ENCODE measurements at places on chromosomes 1 and 21.

- no peak for DNase-seq
Observed at GRCh38 chr1:205616563-205617293, 15.1 kb downstream of the ELK4 start.

GRCh38 chr1:33152685-33153432 is 29.0 kb downstream of the TRIM62 start:
- no peak for DNase-seq

DNA sequence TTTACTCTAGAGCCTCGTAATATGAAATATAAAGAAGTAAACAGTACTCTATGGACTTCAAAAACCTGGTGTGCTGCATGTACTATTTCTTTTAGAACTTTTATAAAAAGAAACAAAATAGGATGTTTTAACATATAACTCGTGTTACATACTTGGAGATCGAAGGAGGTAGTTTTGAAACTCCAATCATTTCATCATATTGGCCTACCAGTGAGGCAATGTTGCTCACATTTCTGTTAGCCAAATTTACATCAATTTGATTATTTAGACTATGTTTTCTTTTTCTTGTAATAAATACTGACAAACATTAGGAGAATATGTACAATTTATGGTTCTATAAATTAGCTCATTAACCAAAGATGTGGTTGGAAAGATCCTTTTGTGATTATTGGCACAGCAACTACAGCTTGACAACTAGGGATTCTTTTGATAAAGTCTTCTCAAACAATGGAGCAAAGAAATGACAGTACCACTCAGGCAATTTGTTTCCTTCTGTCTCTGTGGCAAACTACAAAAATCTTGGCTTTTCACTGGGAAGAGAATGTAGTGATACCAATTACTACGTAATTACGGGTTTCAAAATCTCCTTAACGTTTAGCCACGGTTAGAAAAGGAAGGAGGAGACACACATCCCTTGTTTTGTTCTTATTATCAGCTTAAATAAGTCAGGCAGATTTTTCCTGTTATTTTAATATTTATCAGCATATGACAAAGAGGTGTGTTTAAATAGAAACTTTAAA is 266.6 kb upstream of the SGIP1 start:
- no peak for DNase-seq

DNA sequence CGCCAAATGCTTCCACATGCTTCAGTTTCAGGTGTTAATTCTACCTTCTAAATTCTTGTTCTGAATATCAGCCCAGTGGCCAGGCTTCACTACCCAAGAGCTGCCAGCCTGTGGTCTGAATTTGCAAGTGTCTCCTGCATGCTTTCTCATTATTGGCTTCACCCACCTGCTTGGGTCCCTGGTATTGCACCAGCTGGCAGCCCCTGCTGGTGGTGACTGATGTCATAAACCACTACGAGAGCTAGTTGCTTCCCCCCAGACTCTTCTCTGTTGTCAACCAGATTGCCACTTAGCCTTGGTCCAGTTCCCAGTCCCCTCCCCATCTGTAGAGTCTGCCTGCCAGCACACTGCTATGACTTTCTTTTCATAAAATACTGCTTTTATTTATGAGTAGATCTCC is 197.7 kb upstream of the DUSP10 start:
- DNase-seq: no peak

DNA sequence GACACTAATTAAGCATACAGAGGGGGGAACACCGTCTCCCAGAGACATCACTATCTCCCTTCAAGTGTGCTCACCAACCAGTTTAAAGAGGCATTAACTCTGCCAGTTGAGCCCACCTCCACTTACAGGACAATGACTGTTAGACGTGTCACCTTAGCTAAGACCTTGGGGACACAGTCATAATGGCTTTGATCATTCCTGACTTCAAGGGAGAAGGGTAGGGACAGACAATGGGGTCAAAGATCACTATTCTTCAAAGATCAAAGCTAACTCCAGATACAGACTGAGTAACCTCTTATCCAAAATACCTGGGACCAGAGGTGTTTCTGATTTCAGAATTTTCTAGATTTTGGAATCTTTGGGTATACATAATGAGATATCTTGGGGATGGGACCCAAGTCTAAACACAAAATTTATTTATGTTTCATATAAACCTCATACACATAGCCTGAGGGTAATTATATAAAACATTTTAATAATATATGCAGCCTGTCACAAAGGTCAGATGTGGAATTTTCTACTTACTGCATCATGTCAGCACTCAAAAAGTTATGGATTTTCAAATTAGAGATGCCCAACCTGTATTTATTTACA is 246.1 kb downstream of the SLC45A1 start:
- DNase-seq: no peak

DNA sequence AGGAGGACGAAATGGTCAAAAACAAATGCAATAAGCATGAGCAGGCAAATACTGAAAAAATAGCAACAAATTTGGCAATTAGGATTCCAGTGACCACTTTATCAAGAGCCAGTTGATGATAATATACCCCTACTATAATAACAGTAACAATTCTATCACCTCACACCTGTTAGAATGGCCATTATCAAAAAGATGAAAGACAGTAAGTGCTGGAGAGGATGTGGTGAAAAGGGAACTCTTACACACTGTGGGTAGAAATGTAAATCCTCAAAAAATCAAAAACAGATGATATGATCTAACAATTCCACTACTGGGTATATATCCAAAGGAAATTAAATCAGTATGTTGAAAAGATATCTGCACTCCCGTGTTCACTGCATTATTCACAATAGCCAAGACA is 114.3 kb upstream of the GFI1 start:
- no peak for DNase-seq

DNA sequence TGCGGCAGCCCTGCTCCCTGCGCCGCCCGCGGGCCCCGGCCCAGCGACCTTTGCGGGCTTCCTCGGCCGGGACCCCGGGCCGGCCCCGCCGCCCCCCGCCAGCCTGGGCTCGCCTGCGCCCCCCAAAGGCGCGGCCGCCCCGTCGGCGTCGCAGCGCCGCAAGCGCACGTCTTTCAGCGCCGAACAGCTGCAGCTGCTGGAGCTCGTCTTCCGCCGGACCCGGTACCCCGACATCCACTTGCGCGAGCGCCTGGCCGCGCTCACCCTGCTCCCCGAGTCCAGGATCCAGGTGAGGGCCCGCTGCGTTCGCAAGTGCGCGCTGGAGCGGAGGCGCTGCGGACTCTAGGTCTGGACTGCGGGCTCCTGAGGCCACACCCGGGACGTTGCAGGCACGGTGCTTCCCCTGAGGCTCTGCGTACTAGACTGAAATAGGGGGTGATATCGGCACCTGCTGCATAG is 351 bp downstream of the MIXL1 start:
- DNase-seq: no peak

- DNase-seq: no peak
Observed at GRCh38 chr1:98929437-98929836, 75.2 kb downstream of the PLPPR5 start.

DNA sequence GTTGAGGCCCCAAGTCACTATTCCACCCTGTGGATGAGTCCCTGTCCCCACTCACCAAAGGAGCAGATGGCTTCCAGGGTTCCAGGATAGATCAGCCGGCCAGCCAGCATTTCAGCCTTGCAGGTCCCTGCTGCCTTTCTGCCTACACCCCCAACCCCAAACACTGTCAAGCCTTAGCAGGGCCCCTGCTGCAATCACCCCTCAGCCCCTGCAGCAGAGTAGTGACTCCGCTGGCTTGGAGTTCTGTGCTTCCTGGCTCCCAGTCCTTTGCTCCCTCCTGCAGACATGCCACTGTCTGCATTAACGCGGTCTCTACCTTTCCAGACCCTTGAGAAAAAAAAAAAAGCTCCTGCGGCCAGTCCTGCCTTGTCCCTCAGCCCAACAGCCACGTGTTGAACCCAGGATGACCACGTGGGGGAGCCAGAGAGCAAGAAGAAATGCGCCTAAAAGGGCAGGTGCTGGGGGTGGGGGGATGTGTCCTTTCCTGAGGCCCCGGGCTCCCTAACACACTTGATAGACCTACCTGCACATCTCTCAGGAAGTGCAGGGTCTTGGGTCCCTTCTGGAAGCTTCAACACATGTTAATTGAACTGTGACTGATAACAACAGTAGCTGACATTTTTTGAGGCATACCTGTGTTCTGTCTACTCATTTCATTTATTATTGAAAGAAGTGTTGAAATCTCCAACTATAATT is 37.4 kb downstream of the RASSF5 start:
- peak; percentile 74 for DNase-seq

DNA sequence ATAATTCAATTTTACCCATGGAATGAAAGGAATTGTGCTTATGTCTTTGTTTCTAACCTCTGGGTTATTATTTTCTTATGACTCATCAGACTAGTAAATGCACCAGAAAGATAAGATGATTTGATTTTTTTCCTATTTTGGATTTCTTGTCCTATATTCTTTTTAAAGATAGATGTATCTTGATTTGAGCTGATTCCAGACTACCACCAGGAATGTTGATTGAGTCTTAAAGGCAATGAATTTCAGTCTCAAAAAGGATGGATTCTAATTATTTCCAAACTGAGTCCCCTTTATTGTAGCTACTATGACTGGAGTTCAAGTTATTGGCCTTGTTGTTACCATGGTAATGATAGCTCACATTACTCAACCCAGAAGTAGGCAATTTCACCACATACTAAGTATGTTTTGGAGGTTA is 95.8 kb upstream of the RGS4 start:
- no peak for DNase-seq

DNA sequence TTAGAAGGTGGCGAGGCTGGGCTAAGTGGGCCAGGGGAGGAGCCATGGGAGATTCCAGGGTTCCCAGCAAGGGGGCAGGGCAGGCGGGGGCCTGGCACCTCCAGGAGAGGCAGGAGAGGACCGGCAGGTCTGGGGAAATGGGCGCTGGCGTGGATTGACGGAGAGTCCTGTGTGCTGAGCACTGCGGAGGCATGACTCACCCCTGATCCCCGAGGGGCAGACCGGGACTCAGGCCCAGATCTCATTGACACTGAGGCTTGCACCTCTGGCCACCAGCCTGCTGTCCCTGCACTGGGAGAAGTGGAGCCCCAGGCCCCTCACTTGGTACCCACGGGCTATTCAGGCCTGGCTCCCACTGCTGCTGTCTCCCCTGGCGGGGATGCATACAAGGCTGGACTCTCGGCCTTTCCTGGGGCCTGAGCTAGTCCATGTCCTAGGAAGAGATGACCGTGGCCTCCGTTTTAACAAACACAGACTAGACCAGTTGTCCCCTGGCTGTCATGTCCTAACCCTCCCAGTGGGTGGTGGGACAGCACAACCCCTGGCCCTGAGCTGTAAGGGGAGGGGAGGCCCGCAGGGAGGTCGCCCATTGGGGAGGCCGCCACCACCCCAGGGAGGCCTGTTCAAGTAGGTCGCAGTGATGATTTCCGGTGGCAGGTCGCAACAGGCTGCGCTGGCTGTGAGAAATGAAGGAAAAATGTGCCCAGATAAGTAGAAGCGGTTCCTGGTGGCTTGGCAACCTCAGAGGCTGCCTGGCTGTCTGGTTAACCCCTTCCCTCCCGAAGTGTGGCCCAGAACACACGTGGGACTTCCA is 39.7 kb downstream of the RIPK4 start:
- no peak for DNase-seq

GRCh38 chr21:28126521-28127174 is 866.0 kb downstream of the LTN1 start:
- DNase-seq: no peak

DNA sequence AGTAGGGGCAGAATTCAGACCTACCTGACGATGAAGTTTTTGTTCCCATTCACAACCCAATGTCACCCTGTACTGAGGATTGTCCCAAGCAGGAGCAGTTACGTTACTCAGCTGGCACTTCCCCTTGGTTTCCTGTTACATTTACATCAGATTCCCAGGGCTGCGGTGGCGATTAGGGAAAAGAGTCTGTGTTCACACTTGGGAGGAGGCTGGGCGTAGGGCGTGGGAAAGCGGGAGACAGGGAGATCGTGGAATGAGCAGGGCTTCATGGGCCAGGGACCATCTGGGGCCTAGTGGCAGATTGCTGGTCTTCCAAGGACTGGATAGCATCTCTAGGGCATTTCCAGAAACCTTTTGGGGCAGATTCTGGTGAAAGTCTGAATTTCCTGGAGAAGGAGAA is 39.0 kb downstream of the TBX19 start:
- no peak for DNase-seq

- DNase-seq: no peak
Observed at GRCh38 chr21:23496729-23497128, 2110.6 kb downstream of the MRPL39 start.

- no peak for DNase-seq
Observed at GRCh38 chr1:41533016-41533730, 48.7 kb upstream of the EDN2 start.

- peak; percentile 21 for DNase-seq
Observed at GRCh38 chr1:28417441-28417922, 47.9 kb downstream of the PHACTR4 start.

GRCh38 chr1:204108312-204109141 is 35.6 kb downstream of the SOX13 start:
- DNase-seq: no peak

- DNase-seq: no peak
Observed at GRCh38 chr1:236141447-236142252, 689 bp upstream of the GPR137B start.

GRCh38 chr1:246580497-246581370 is 14.5 kb downstream of the CNST start:
- no peak for DNase-seq

DNA sequence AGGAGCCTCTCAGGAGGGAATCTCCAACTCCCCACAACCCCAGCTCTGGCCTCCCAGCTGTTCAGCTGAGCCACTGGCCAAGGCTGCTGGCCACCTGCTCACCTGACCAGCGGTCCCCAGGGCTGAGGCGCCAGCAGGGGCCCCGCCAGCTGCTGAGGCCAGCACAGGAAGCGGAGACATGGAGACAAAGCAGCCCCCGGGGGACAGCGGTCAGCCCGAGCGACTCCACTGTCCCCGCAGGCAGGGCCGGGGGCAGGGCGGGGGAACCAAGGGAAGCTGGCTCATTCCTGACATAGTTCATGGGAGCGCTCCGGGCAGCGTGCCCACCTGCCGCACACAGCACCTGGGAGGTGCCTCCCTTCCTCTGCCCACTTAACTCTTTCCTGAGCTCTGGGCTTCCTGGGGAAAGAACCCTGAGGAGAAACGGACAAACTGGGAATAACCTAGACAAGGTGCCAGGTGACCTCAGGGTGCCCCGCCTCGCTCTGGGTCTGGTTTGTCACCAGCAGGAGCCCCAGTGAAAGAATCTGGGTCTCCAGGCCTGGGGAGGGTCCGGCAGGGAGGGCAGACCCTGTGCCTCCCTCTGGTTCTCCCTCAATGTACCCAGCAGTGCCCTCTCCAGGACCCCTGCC is 10.7 kb downstream of the EPHA2 start:
- DNase-seq: no peak

All from CD4-positive, alpha-beta T cell (primary cell).